Stimulated activated naive CD8-positive, alpha-beta T cell treated with anti-CD3 and anti-CD28 coated beads, Interleukin-15, Interleukin-2, amounts not matched to agents 100 U/mL and 50 U/mL, for 24 hours (primary cell): ENCODE measurements at places on chromosomes 6 and 20.

- peak; percentile 12 for DNase-seq
Measured at GRCh38 chr6:15129887-15130286, 116.0 kb upstream of the JARID2 start.

DNA sequence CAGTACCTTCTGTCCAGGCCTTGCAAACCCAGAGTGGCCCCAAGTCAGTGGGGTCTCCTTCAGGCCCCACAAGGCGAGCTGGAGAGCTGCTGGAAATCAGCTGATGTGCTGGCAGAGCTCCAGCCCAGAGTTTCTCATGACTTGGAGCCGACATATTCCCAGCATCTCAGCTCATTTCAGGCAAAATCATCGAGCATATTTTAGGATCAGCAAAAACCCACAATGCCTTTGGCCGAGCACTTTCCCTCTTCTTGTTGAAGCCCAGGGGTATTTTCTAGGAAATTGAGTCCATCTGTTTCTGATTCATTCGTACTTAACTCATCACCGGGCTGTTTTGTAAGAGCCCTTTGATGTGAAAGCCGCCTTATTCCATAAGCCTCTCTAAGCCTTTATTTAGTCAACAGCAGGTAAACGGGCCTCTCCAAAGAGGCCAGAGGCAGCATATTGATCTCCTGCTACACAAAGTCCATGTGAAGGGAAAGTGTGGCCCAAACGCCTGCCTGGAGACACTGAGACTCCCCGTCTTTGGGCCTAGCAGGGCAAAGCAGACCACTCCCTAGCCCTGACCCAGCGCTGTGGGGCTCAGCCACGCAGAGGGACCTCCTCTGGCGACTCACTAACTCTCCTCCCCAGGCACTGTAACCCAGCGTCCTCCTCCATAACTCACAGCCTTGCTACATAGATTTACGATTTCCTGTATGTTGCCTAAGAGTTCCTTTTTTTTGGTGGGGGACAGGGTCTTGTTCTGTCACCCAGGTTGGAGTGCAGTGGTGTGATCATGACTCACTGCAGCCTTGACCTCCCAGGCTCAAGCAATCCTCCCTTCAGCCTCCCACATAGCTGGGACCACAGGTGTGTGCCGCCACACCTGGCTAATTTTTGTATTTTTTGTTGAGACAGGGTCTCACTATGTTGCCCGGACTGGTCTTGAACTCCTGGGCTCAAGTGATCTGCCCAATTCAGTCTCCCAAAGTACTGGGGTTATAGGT is 12.1 kb upstream of the C20orf203 start:
- DNase-seq: no peak

- DNase-seq: peak; percentile 71
Measured at GRCh38 chr20:46089167-46089416, 670 bp downstream of the NCOA5 start.

GRCh38 chr20:18973529-18974173 is 160.1 kb downstream of the SCP2D1 start:
- DNase-seq: no peak

GRCh38 chr6:42742116-42742894 is 3.6 kb downstream of the TBCC start:
- no peak for DNase-seq

- no peak for DNase-seq
Measured at GRCh38 chr6:161139304-161139765, 134.5 kb downstream of the AGPAT4 start.

GRCh38 chr6:133966654-133967329 is 13.8 kb downstream of the TBPL1 start:
- DNase-seq: no peak

DNA sequence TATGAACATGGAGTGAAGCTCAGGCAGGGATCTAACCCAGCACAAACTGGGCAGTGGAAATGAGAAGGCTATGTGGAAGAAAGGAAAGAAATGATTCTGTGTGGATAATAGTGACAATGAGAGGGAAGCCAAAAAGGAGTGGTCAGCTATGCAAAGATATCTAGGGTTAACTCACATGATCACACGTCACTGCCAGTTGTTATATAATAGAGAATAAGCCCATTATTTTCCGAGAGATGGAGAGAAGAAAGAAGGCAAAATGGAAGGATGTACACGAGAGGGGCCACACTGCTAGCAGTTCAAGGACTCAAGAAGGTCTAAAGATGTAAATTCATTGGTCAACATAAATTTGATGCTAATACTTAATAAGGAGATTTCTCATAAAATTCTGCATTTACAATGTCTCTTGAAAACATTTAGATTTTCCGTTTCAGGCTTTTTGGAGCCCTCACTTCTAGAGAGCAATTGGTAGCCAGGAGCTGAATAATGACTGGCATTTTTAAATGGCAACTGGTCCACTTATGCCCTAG is 18.8 kb upstream of the RCAN2 start:
- DNase-seq: no peak

DNA sequence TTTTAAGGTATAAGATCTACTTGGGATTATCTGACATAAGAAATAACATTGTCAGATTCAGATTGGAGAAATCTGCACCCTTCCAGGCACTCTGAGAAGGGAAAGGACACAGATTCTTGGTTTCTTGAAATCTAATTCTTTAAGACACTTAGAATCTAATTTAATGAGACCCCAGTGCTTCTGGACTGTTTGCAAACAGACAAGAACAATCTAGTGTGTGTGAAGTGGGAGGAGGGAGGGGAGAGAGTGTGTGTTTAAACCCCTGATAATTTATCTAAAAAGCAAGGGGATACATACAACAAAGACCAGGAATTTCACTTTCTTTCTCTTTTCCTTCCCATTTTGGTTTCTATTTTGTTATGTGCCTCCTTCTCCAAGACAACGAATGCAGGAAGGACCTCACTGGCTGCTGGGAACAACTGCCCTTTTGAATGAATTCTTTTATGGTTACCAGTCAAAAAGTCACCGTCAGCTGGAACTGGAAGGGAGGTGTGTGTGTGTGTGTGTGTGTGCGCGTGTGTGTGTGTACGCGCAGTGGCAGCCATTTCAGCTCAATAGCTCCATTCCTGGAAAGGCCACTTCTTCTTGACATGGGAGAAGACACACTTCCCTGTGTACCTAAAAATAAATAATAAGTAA is 129.4 kb downstream of the BCAS1 start:
- DNase-seq: no peak

- no peak for DNase-seq
Measured at GRCh38 chr6:137871831-137872454, 4.9 kb downstream of the TNFAIP3 start.

- DNase-seq: no peak
Measured at GRCh38 chr6:107972413-107973096, 14.5 kb upstream of the SEC63 start.

DNA sequence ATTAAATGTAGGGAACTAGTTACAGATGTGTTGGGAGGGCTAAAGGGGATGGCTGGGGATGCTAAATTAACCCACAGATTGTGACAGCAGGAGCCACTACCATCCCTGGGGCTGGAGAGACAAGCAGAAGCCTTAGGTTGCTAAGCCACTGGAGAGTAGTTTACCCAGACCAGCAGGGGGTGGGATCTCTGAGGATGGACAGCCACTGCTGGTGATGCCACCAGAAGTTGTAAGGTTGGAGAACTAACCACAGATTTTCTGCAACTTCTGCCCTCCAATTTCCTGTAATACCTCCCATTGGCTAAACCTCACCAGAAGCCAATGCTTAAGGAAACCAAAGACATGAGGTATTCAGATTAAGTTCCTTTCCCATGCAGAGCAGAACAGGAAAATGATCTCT is 139.6 kb upstream of the NOX3 start:
- DNase-seq: no peak

DNA sequence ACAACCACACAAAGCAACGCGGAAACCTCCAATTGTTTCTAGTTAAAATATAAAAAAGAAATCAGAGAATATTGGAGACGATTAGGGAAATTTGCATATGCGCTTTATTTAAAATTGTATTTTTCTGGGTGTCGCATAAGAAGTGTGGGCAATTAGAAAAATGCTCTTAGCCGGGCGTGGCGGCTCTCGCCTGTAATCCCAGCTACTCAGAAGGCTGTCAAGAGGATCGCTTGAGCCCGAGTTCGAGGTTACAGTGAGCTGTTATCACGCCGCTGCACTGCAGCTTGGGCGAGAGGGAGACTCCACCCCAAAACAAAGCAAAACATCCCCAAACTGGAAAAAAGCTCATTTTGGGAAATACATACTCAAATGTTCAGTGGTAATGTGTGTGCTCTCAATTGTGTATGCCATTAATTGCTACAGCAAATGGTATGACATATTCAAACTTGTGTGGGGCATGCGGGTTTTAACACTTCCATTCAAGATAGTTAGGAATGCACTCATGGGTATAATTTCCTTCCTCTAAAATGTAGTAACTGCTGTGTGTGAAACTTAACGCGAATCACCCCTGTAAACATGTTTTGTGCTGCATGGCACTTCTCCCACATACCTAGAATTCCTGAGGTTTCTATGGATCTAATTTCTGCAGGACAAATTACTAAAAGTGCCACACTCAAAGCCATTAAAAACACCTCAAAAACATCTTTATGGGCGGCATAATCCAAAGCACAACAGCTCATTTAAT is 54.7 kb upstream of the HFE start:
- DNase-seq: peak; percentile 47

- DNase-seq: peak; percentile 14
Measured at GRCh38 chr6:11931296-11932035, 80.6 kb upstream of the HIVEP1 start.

DNA sequence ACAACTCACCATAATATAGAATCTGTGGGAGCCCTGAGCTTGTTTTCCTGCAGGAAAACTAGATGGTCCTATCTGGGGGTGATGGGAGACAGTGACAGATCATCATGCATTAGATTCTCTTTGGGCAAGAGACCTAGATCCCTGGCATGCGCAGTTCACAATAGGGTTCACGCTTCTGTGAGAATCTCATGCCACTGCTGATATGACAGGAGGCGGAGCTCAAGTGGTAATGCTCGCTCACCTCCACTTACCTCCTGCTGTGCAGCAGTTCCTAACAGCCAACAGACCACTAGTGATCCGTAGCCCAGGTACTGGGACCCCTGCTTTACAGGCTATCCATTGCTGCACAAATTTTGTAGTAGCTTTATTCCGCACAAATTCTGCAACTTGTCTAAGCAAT is 84.5 kb downstream of the HIVEP2 start:
- DNase-seq: no peak

- DNase-seq: no peak
Measured at GRCh38 chr20:61629602-61630390, 377.7 kb downstream of the CDH4 start.

DNA sequence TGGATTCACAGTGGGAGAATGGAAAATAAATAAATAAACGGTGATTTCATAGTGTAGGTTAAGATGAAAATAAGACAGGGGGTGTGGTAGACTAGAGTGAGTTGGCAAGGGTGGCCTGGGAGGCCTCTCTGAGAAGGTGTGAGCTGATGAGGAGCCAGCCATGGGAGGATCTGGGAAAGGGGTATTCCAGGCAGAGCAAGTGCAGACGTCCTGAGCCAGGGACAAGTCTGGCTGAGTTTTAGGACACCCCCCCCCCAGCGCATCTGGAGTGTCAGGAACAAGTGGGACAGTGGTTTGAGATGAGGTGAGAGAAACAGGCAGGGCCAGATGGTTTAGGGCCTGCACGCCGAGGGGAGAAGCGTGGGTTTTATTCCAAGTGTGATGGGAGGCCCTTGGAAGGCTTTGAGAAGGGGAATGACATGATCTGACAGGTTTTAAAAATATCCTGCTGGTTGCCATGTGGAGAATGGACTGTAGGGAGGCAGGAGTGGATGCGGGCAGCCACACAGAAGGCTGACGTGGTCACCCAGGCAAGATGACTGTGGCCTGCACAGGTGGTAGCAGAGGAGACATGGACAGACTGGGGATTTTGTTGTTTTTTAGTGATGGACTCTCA is 21.1 kb upstream of the CCM2L start:
- DNase-seq: no peak

GRCh38 chr6:136863752-136864151 is 41.4 kb downstream of the PEX7 start:
- DNase-seq: no peak

DNA sequence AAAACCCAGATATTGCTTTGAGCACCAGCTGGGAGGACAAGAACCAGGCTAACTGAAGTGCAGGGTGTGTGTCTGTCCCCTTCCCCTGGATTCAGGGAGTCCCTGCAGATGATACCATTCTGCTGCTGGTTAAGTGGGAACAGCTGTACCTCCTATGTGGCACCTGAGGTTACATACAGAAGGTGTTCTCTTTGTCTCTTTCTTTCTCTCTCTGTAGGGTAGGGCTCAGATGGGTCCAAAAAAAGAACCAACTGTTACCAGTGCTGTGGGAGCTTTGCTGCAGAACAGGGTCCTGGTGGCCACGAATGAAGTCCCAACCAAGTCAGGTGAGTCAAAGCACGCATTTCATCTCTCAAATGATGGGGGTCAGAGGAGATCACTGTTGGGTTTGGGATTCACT is 38.6 kb downstream of the ZC2HC1B start:
- no peak for DNase-seq

DNA sequence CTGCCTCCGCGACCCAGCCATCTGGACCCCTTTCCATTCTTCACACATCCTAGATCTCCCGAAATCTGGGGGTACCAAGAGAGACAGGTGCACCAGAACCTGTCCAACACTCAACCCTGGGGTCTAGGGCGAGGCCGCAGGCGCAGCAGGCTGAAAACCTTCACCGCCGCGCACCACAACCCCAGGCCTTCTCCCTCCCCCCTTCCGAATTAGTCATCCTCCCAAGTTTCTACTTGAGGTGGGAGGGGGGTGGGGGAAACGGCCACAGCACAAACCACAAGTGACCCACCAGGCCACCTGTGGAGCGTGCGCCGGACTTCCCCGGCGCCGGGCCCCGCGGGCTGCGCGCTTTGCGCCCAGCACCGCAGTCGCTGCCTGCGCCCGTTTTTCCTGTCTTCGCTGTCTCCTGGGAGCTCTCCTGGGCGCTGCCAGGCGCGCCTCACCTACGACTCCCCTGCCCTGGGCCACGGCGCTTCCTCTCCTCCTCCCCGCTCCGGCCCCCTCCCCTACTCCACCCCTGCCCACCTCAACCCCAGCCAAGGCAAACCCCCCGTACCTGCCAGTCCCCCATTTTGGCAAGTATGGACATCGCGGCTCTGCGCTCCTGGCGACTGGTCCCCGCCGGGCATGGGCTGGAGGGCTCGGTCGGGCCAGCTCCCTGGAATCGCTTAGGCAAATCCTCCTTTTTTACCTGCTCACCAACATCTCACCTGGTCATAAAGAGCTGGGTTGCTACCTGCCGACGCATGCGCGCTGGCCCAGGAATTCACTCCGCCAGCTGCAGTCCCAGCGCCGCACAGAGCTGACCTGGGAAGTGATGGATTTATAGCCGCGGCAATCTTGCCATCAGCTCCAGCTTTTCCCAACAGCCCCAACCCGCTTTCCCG is 4.2 kb upstream of the TFAP2A start:
- no peak for DNase-seq
